Amniotic stem cell (primary cell): ENCODE measurements at places on chromosomes 7 and 10.

DNA sequence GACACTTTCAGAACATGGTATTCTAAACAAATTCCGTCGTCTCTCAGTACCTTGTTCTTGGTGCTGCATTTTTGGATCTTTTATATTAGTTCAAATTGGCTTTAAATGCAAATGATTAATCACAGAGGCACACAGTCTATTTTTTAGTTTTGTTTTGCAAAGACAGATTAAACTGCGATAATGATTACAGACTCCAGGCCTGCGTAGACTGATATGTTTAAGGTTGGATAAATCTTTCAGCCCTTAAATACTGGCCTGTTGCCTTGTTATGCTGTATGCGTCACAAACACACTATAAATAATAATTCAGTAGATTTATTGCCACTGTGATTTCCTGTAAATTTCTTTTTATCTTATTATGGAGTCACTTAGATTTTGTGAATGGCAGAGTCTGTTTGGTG, 19.3 kb downstream of the CACNB2 start:
- no peak for DNase-seq

GRCh38 chr7:101549734-101550133, 79.4 kb downstream of the MYL10 start:
- no peak for DNase-seq

- no peak for DNase-seq
Observed at GRCh38 chr7:158103378-158103777, 484.2 kb downstream of the PTPRN2 start.

GRCh38 chr10:105742184-105742583, 1101.1 kb downstream of the SORCS3 start:
- no peak for DNase-seq

DNA sequence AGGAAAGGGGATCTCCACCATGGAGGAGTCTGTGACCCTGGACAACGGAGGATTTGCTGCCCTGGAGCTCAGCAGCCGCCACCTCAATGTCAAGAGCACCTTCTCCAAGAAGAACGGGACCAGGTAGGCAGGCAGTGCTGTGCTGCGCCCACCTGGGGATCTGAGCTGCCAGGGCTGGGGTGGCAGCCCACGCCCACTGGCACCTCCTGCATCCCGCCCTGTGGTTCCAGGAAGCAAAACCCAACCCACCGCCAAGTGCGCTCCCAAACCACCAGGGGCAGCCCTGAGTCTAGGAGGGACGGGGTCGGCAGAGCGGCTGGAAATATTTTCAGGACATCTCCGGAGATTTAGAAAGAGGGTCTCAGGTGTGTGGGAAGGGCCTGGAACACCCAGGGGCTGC, 440.3 kb upstream of the FOXK1 start:
- DNase-seq: no peak

DNA sequence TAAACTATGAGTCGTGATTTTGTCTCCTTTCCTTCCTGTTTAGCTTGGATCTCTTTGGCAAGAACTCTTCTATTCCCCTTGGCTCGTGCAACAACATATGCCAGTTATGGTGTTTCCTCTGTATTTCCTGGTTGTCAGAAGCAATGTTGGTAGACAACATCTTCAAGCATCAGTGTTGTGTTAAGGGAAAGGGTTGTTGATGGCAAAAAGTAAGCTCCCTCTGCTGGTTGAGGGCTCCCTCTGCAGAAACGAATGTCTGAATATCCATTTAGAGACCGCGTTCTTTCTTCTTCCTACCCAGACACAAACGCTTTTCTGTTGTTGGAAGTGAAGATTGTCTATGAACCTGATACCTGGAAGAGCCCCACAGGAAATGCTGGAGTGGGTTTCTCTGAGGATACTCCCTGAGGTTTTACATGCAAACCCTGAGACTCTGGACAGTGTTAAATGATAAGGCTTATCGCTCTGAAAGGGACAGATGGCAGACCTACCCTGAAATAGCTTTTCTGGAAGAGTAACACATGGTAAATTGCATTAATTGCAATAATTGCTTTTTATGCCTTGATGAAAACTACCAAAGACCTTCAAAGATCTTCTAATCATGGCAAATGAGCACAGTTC, 23.5 kb upstream of the C1QL3 start:
- DNase-seq: no peak

GRCh38 chr7:45699726-45700390, 125.7 kb downstream of the ADCY1 start:
- no peak for DNase-seq

GRCh38 chr7:3979611-3980299, 678.7 kb downstream of the SDK1 start:
- DNase-seq: no peak

GRCh38 chr10:45657033-45657926, 15.3 kb downstream of the ZFAND4 start:
- no peak for DNase-seq

- no peak for DNase-seq
Observed at GRCh38 chr7:139777133-139777891, 486 bp downstream of the HIPK2 start.

GRCh38 chr7:71769326-71769725, 637.4 kb downstream of the GALNT17 start:
- no peak for DNase-seq

- DNase-seq: peak; percentile 60
Observed at GRCh38 chr7:100563809-100564400, 9.8 kb downstream of the SAP25 start.

GRCh38 chr7:140604076-140604475, 36.5 kb downstream of the DENND2A start:
- no peak for DNase-seq

- no peak for DNase-seq
Observed at GRCh38 chr10:23437963-23438546, 820 bp upstream of the OTUD1 start.

- no peak for DNase-seq
Observed at GRCh38 chr10:5089865-5090264, 4.3 kb upstream of the AKR1C3 start.

DNA sequence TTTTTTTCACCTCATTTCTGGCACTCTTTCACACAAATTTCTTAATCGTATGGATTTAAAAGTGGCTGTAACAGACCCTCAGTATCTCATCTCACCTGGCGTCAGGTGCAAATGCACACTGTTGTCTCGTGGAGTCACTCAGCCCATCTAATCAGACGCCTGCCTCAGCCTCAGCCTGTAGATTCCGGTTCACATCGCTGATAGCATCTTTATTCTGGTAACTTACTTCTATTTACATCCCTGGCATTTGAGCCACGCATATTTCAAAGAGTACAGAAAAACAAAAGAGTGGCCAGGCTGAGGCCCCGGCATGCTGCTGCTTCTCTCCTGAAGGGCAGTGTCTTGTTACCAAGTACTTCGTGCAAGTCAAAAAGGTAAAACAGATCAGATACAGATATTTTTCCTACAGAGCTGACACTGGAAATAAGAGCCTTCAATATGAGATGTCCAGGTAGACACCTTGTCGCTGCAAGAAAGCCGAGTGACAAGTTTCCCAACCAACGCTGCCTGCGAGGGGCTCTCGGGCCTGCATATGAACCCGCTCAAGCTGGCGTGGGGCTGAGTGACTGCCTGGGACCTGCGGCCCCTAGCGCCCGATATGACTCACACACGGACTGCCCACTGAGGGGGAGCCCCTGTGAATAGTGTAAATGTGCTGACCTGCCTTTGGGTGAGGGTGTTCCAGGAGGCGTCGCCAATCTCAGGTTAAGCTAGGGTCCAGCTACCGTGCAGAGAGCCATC, 4.3 kb downstream of the VIPR2 start:
- DNase-seq: no peak
